Left lobe of liver (tissue), 2 donors: ENCODE measurements at places on chromosomes 1 and 21. TPM values are rescaled to one million over a fixed set of nuclear protein-coding genes. Genes with fewer than 3 reads are reported as not detected.

Gene FBXO2
- total RNA-seq, result 15.0 TPM

Gene LY9
- total RNA-seq, result 0.18 TPM

Gene TLCD4
- 174 TPM for total RNA-seq

Gene PYCR2
- 26.9 TPM for total RNA-seq

Gene SPRR2E
- total RNA-seq, result not detected

Gene AUNIP
- not detected for total RNA-seq

Gene SPRR2F
- total RNA-seq, result not detected

Gene SF3B4
- 11.5 TPM for total RNA-seq

Gene AMIGO1
- total RNA-seq, result 3.5 TPM

Gene S100A3
- total RNA-seq, result not detected

Gene VASH2
- total RNA-seq, result 0.10 TPM

Gene ATP1A4
- total RNA-seq, result not detected

Gene TEX38
- not detected for total RNA-seq

Gene C4BPB
- 223 TPM for total RNA-seq

Gene TIAM1
- total RNA-seq, result 6.4 TPM
